ENCODE measurements at places on chromosomes 1 and 21. TPM values are rescaled to one million over a fixed set of nuclear protein-coding genes. Genes with fewer than 3 reads are reported as not detected.

DNA sequence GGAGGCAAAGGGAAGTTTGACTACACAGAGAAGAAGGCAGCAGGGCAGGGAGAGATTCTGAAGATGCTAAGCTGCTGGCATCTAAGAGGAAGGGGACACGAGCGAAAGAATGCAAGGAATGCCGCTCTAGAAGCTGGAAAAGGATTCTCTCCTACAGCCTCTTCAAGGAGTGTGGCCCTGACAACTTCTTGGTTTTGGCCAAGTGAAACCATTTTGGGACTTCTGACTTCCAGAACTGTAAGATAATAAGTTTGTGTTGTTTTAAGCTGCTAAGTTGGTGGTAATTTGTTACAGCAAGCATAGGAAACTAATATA, 28.5 kb downstream of the MGST3 start:
- peak; percentile 35 for DNase-seq

DNA sequence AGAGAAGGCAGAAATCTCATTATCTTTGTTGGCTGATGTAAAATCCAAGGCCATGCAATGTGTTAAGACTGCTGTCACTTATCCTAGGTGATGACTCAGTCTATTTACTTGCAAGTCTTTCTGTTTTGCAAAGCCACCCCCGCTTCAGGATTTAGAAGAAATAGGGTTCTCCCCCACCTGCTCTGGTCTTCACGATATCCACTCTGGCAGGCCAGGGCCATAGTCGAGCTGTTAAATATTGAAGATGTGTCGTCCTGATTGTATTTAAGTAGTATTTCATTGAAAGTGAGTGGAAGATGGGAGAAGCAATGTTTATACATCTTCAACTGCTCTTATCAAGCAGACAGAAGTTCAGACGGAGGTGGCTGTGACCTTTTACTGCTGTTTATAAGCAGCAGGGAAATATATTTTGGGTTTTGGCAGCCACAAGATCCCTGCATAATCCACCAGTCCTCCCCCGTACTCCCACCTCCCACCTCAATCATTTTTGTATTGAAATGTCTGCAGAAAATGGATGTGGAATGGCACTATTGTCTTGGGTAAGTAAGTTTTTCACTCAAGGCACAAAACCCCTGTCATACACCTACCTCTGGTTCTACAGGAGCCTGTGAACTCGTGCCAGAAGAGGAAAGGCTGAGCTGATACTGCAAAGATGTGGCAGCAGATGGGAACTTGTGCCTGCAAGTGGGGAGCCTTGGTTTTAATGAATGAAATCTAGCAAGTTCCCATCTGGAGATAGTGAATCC, 117.4 kb downstream of the MRPS6 start:
- no peak for DNase-seq

DNA sequence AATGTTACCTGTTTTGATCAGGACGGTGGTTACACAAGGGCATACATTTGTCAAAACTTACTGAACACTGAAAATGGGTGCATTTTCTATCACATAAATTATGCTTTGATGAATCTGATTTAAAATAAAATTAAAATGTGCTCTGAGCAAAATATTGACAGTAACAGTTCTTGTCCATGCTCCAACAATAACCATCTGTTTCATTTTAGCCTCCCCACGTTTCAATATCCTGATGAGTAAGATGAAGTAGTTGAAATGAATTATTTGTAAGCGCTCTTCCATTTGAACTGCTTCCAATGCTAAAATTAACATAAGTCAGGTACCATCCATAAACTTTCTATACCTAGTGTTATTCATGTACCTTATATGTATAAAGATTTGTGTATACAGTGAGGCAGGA, 365.4 kb downstream of the LTN1 start:
- no peak for DNase-seq

- no peak for DNase-seq
Measured at GRCh38 chr1:180372728-180373127, 129.6 kb downstream of the ACBD6 start.

The PPM1J gene
- 4.6 TPM for total RNA-seq

DNA sequence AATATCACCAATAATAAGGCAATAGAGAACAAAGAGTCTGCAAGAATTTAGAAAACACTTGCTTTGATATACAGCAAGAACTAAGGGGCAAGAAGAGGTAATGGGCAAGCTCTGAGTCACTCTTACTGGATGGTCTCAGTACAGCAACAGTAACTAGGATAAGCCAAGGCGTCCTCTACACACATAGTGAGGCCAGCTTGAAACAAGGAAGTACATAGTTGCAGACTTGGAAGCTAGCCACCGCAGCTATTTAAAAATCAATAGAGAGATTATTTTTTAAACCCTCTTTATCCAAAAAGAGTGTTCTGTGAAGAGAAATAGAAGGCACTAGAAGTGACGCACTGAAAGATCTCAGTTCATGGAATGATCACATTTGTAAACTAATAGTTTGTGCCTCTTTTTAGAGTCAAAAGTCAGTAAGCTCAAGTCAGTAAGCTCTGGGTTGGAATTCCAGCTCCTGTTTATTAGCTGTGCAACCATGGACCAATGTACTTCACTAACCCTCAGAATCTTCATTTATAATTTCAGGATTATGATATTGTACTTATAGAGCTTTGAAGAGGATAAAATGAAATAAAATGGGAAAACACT, 118.6 kb downstream of the AKT3 start:
- no peak for DNase-seq

DNA sequence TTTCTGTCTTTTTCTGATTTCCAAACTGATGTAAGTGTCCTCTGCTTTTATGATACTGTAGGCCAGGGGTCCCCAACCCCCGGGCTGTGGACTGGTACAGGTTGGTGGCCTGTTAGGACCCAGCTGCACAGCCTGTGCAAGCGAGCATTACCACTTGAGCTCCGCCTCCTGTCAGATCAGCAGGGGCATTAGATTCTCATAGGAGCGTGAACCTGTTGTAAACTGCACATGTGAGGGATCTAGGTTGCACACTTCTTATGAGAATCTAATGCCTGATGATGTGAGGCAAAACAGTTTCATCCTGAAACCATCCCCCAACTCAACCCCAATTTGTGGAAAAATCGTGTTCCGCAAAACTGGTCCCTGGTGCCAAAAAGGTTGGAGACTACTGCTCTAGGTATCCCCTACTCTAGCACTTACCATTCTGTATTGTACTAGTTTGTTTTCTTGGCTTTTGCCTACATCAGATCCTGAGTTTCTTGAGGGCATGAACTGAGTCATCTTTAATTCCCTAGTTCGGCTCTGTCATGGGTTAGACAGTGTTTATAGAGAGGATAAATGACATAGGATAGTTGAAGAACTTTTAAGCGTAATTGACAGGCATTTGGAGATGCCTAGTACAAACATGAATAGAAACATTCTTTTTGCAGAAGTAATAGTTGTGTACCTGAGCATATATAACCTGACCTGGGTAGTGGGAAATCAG, 4.1 kb downstream of the ABCD3 start:
- no peak for DNase-seq

The MIS18A gene
- total RNA-seq: 54.5 TPM

The SYTL1 gene
- total RNA-seq: 6.4 TPM

DNA sequence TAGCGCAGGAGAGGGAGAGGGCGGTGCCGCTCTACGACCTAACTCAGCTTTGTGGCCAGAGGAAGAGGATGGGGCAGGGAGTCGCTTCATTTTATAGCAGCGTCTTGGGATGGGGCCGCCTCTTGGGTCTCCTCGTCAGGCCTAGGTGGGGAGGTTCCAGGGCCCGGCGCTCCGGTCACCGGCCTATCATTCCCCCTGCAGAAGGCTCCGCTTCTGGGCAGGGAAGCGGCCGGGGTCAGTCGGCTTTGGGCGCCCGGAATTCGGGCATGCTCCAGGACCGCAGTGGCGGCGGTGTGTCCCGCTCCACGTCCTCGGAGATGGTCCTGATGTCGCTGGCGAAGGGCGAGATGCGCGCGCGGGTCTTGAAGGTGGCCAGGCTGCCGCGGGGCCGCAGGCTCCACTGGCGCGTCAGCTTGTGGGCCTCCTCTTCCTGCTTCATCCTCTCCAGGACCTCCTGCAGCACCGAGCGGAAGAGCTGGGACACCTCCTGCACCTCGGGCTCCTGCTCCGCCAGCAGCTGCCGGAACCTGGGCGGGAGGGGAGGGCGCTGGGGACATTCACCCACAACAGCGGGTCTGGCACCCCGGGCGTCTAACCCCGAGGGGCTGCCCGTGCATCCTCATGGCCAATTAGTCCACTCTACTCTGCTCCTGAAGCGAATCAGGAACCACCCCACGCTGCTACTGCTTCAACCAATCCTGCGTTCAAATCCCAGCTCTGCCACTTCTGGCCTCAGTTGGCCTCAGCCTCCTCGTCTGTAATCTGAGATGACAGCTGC, 13.0 kb downstream of the RD3 start:
- DNase-seq: no peak

GRCh38 chr21:38269576-38269936, 12.8 kb downstream of the KCNJ15 start:
- no peak for DNase-seq

DNA sequence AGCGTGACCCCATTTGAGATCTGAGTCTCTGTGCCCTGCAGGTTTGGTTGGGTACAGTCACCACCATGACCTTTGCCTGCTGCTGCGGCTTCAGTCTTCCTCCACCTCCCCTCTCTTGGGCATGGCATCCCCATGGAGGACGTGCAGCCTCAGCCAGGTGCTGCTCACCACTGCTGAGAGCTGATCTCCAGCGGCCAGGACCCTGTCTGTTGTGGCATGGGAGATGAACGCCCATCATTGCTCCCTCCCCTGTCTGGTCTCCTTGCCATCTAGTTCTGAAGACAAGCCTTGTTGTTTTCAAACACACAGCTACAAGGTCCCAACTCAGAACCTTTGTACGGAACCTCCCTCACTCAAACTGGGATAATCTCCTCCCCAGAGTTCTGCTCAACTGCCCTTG, 19.2 kb upstream of the PKP1 start:
- DNase-seq: no peak

DNA sequence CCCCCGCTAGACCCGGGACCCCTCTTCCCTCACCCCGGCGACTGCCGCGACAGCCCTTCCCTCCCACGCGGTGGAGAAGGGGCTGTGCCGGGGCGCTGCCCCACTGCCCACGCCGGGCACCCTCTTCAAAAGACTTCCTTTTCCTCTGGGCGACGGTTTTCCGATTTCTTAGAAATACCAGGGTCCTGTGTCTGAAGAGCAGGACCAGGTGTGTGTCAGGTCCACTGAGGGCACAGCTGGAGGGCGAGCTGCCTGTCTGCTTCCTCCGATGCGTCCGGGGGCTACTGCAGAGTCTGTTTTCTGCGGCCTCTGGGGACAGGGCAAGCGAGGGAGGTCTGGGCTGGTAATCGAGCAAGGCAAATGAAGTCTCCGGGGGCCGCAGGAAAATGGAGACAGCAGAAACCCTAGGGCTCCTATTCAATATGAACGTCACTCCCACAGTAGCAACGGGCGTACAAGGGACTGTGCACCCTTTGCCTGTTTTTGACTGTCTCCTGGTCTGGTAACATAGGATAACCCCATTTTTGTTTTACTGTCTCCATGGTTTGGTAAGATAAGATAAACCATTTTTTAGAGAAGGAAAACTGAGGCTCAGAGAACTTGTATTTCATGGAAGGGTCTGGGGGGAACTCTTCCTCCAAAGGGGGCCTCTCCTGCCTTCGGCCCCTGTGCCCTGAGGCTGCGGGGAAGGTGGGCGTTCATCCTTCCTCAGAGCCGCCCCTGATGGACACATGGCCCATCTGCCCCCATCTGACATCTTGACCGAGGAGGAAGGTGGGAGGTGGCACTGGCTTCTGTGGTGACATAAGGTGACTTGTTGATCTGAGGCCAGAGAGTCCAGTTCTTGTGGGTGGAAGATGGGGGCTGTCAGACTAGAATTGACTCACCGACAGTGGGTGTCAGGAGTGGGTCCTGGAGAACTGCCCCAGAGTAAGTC, 970 bp downstream of the TNFRSF1B start:
- DNase-seq: peak; percentile 80

DNA sequence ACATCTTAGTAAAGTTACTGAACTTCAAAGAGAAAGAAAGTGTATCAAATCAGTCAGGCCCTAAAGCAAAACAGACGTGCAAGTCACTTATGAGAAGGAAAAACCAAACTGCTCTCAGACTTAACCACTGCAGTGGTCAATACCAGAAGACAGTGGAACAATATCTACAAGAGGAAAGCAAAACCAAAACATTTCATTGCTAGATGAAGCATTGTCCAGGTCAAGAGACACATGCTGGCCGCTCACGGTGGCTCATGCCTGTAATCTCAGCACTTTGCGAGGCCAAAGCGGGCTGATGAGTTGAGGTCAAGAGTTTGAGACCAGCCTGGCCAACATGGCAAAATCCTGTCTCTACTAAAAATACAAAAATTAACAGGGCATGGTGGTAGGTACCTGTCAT, 82.0 kb upstream of the MROH9 start:
- DNase-seq: no peak

The APCS gene
- not detected for total RNA-seq

The C1orf185 gene
- not detected for total RNA-seq

GRCh38 chr21:26070822-26071425, 99.6 kb downstream of the APP start:
- DNase-seq: peak; percentile 27

- DNase-seq: no peak
Measured at GRCh38 chr1:100342348-100342747, 10.0 kb upstream of the CDC14A start.

GRCh38 chr1:40078512-40079333, 18.3 kb downstream of the PPT1 start:
- DNase-seq: peak; percentile 52

DNA sequence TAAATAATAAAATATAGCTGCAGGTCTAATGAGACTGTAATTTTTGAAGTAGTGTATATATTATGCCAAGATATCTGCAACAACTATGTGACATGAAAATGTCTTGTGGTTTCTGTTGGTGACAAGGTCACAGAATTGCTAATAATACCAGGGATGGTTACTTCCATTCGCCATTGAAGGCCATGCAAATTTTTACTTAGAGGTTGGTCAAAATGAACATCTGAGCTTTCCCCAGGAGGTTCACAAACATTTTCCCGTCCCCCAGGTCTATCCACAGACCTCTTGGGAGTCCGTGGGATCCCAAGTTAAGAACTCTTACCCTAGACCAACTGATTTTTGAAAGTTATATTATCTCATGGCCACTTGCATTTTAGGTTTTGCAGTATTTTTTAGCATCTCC, 62.7 kb downstream of the BCL9 start:
- DNase-seq: no peak

The FAM72D gene
- total RNA-seq: 22.8 TPM

- no peak for DNase-seq
Measured at GRCh38 chr21:26403321-26403720, 169.8 kb downstream of the CYYR1 start.

- DNase-seq: no peak
Measured at GRCh38 chr1:97630948-97631347, 289.9 kb downstream of the DPYD start.

Data from H7 (cell line).